ENCODE measurements at places on chromosomes 16 and 17.

GRCh38 chr16:75575958-75576357 is 9.8 kb downstream of the GABARAPL2 start:
- DNase-seq, result no peak

DNA sequence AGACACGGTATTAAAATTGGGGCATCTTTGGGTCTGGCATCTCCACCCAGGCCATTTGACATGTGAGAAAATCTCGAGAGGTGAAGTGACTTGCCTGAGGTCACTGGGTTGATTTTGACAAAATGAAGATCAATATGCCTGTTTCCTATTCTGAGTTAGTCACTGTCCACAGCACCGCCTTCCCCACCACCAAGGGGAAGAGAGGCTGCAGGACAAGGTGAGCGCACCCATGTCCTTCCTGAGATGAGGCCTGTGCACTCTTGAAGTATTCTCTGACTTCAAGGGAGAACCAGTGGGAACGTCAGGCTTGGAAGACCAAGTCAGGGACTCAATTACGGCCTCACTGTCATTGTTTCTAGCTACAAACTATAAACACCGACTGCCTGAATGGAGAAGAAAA is 49.9 kb upstream of the WSB1 start:
- DNase-seq, result no peak

- DNase-seq, result no peak
These were observed 15.2 kb downstream of the KRT23 start for GRCh38 chr17:40922239-40922638.

- DNase-seq, result no peak
These were observed 4.3 kb downstream of the CAMKK1 start for GRCh38 chr17:3888343-3889171.

DNA sequence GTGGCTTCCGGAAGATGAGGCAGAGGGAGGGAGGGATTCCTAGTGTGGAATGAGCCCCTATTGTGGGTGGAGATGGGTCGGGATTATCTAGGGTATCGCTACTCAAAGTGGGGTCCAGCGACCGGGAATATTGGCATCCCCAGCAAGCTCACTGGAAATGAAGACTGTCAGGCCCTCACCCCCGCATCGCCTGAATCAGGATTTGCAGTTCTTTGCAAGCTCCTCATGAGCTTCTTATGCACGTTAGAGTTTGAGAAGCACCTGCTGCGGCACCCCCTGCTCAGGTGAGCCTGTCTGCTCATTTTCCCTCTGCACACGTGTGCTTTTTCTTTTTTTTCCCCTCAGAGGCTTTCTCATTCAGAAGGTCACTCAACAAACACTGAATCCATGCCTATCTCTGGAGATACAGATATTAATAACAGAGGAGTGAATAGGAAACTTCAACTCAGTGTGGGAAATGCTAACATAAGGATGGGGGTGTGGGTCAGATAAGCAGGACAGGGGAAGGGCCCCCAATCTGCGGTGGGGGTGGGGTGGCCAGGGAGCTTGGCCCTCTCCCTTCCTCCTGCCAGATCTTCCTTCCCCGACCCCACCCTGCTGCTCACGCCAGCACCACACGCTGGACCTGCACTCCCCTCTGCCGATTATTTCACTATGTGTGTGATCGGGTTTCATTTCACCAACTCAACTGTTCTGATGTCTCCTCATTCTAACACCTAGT is 67.7 kb upstream of the NFAT5 start:
- DNase-seq, result no peak

- no peak for DNase-seq
These were observed 390.3 kb downstream of the SLC39A11 start for GRCh38 chr17:72702136-72702735.

GRCh38 chr17:29619251-29619650 is 3.5 kb downstream of the CORO6 start:
- no peak for DNase-seq

DNA sequence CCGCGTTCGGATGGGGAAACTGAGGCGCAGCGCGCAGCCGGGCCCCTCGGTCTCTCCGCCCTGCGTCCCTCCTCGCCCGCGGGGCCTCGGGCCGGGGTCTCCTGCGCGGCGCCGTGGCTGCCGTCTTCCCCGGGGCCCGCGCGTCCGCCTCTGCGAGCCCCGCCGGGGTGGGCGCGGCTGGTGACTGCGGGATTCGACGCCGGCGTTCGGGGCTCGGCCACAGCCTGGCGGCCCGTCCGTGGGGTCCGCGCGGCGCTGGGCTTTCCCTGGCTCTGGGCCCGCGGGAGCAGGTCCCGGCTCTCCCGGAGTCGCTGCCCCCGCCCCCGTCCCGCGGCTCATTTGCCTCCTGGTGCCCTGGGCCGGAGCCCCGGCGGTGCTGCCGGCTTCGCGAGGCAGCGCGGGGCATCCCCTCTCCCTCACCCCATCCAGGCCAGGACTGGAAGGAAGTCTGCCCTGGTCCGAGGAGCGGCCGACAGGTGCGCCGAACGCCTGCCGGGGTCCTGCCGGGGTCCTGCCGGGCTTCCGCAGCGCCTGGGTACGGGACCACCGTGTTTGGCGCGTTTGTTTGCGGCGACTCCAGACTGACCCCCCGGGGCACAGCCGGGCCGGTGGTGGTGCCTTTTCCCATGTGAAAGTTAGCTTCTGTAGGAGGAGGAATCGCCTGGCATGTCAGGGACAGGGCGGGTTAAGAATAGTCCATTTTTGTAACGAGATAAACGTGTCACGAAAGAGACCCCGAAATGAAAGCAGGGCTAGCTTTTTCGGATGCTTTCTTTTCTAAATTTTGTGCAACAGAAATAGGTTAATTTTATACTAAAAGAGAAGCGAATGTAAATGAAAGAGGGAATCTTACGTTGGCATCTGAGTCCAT is 671 bp downstream of the CHMP6 start:
- no peak for DNase-seq

- DNase-seq, result no peak
These were observed 20.7 kb downstream of the WFDC1 start for GRCh38 chr16:84315422-84315821.

- DNase-seq, result no peak
These were observed 105.5 kb upstream of the HLF start for GRCh38 chr17:55159251-55159650.

DNA sequence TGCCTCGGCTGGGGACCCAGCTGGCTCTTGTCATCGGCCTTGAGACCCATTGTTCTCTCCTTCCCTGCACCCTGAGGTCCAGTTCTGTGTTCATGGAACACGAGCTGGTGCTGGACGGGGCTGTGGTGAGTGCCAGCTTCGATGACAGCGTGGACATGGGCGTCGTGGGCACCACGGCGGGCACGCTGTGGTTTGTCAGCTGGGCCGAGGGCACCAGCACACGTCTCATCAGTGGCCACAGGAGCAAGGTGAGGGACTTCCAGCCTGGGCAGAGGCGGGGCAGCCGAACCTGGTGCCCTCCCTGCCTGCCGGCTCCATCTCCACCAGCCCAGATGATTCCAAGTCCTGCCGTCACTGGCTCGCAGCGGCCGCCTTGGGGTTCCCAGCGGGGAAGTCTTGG is 5.3 kb upstream of the RHOT2 start:
- no peak for DNase-seq

DNA sequence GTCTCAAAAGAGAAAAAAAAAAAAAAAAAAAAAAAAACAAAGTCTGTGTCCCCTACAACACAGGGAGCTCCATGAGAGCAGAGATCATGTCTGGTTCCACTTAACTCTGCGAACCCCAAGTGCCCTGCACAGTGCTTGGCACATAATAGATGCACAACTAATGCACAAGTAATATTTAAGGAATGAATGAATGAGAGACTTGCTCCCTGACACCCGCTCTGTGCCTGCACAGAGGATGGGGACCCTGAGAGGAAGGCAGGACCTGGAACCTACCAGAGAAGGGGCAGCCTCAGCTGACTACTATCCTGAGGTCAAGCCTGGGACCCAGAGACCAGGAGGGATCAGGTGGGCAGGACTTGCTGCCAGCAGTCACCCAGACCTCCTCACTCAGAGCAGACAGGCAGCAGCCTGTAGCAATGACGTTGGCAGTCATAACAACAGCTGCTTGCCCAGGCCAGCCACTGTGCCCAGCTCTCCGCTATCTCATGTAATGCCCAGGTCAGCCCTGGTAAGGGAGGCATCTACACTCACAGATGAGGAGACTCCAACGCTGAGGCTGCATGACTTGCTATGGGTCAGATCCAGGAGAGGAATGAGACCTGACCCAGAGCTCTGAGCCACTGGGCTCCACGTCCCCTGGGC is 2.9 kb downstream of the MYO15A start:
- no peak for DNase-seq

GRCh38 chr17:55644346-55644745 is 78.3 kb downstream of the TMEM100 start:
- DNase-seq, result no peak

- no peak for DNase-seq
These were observed 233.8 kb downstream of the SNX29 start for GRCh38 chr16:12210258-12210880.

DNA sequence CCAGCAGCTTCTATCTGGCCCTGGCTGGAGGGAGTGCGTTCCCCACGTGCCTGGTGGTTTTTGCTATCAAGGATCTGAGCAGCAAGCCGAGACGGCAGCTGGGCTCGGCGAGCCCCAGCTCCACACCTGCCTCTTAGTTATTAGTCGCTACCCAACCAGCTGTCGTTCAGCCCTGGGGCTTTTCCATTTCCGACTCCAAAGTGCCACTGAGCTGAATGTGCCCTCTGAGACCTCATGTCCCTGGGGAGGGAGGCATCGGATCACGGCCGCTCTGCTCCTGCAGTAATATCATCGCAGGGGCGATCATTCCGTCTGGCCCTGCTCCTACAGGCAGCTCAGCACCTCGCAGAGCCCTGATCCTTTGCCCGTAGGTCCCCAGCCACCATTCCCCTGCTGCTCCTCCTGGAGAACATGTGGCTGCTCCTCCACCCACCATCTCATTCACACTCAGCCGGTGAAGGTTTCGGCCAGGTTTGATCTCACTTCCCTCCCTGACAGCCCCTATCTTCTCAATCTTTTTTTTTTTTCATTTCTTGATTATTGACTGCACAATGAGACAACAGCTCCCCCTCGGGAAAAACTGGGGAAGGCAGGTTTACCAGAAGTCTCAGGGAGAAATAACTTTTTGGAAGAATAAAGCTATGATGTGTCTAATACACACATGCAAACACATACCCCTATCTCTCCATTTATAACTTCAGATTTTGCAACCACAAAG is 86.7 kb downstream of the ZFHX3 start:
- no peak for DNase-seq
